ENCODE measurements at places on chromosomes 5 and 9.

GRCh38 chr9:134725605-134725940 is 84.0 kb downstream of the COL5A1 start:
- no peak for DNase-seq

GRCh38 chr9:113616621-113617496 is 153.3 kb downstream of the RGS3 start:
- DNase-seq, result no peak

- no peak for DNase-seq
Measured at GRCh38 chr9:20863945-20864344, 167.5 kb downstream of the HACD4 start.

DNA sequence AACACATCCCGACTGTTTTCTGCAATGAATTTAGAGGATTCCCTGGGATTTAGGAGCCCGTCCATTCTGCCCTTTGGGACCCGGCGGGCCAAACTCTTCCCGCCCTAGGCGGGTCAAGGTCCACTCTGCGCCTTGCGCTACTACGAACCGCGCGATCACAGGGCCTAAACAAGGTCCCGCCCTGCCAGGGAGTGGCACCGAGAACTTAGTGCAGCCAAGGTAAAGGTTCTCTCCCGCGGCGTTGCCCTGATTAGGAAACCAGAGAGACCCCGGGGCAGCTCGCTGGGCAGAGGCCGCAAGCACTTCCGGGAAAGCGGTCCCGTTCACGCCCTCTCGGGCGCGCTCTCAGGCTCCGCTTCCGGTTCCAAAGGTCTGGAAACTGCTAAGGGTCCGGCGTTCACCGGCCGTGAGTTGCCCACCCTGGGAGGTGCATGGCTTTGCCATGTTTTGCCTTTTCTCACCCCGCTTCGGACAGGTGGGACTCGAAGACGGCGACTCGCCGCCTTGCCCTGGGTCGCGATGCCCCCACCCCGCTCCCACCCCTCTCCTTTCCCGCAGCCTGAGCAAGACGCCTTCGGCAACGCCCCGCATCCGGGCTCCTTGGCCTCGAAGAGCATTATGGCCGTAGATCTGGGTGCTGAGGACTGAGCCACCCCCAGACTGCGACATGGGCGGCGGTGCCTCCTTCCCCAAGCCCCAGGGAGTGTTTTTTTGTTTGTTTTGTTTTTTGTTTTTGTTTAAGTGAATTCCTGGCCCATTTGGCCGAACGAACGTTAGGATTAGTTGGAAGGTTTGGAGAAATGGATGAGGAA is 23.4 kb downstream of the HNRNPK start:
- peak; percentile 79 for DNase-seq

- DNase-seq, result no peak
Measured at GRCh38 chr5:173707392-173707791, 90.9 kb upstream of the BOD1 start.

DNA sequence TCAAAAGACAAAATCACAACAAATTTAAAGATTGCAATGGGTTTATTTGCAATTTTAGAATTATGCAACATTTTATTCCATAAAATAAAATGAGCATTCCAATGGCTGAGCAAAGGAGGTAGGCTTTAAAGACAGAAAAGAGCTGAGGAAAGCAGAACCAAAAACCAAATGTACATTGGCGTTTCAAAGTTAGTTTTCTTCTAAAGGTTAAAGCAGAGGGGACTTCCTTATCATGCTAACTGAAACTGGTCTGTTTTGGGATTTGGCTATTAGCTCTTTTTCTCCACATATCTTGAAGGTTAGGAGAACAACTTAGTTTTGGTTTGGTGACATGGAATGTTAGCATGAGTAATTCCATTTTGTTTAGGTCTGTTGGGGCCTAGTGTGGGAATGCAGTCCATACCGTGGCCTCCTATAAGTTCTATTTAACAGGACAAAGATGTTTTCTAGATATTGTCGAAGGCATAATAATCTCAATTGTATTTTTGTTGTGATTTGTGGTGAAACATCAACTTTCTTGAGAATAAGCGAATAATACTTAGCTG is 20.3 kb downstream of the DCP2 start:
- no peak for DNase-seq

GRCh38 chr5:98263084-98263483 is 510.4 kb upstream of the RGMB start:
- DNase-seq, result no peak

- DNase-seq, result no peak
Measured at GRCh38 chr5:102961671-102962070, 158.3 kb downstream of the GIN1 start.

DNA sequence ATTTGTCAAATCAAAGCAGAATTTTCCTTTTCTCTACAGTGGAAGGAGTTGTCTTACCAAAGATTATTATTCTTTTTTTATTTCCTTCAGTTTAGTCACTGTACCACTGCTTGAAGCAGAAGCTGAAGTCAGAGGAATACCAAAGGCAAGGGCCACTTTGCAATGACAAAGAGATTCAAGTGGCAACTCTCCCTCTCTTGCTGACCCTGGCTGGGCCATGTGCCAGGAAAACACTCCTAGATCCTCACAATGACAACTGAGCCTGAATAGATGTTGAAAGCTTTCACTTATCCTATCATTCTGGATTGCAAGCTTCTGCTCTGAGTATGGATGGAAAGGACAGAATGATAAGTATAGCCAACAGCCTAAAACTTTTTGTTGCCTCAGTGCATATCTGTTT is 618.3 kb downstream of the NR2F1-AS1 start:
- no peak for DNase-seq

GRCh38 chr9:122248448-122248865 is 16.2 kb downstream of the RBM18 start:
- DNase-seq, result no peak

DNA sequence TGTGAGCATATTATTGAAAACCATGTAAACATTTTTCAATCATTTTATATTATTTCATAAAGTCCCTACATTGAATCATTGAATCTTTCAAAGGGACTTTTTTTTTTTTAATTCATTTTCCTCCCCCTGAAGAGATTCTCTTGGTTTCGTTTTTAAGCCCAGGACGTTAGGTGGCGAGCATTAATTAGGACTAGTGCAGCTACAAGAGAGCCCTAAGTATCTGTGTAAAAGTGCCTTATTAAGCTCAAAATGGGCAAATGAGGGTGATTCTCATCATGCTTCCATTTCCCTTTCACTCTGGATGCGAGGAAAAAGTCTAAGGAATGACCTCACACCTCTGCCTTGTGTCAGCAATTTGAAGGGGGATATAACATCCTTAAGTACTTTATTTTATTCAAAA is 517.9 kb upstream of the ITGA1 start:
- DNase-seq, result no peak

DNA sequence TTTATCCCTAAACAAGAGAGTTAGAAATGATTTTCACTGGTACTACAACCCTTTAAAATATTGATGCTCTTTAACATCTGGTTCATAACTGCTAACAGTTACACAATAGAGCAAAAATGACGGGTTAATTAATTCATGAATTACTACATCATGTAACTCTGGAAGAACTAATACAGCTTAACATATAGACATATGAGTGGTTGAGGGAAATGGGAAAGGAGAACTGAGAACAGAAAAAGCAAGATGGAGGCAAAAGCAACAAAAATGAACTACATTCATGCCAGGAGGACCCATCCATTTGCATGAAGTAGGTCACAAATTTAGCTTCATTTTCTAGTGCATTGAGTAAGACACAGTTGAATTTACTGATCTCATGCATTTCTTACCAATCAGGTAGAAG is 61.8 kb downstream of the C9 start:
- peak; percentile 5 for DNase-seq

DNA sequence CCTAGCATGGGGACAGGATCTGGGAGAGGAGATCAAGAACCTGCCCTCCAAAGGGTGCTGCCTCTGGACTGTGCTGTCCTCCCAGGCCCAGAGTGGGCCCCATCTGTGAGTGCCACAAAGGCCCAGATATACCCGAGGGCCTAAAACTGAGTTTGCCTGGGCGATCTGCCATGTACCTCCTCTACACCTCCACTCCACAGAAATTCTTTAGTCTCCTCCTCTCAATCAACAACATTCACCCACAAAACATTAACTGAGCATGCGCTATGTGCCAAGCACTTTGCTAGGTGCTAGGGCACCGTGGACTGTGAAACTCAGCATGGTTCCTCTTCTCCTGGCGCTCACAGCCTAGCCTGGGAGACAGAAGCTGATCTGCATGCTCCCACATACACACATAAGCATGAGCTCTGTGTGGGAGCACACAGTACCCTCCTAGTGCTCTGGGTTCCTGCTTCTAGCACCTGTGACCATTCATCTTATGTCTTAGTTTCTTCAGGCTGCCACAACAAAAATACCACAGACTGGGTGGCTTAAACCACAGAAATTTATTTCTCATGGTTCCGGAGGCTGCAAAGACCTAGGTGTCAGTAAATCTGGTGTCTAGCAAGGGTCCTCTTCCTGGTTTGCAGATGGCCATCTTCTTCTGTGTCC is 82.0 kb upstream of the FSTL4 start:
- DNase-seq, result peak; percentile 21

DNA sequence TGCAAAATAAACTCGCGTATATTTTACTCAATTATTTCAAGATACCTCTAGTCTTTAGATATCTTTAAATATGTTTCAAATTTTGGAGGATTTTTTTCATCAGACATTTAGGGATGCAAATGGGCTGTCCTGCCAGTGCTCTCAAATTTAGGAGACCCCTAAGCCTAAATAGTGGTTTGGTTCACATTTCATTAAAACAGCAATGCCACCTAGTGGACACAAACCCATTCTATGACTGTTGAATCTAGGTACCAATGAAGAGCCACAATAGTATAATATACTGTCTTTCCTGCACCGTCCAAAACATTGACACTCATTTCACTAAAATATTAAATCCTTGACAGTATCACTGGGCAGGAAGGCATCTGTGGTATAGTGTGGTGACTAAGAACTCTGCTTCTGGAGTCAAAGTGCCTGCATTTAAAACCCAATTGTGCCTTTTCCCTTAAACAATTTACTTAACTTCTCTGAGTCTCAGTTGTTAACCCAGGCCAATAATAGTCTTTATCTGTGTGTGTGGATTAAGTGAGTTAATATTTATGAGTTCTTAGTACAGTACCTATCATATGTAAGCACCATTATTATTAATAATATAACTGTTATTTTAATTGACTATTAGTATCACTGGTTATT is 148.0 kb downstream of the RORB start:
- no peak for DNase-seq

GRCh38 chr5:111229221-111229835 is 5.1 kb downstream of the CAMK4 start:
- DNase-seq, result no peak

- DNase-seq, result peak; percentile 72
Measured at GRCh38 chr5:14208071-14209021, 65.2 kb downstream of the TRIO start.

DNA sequence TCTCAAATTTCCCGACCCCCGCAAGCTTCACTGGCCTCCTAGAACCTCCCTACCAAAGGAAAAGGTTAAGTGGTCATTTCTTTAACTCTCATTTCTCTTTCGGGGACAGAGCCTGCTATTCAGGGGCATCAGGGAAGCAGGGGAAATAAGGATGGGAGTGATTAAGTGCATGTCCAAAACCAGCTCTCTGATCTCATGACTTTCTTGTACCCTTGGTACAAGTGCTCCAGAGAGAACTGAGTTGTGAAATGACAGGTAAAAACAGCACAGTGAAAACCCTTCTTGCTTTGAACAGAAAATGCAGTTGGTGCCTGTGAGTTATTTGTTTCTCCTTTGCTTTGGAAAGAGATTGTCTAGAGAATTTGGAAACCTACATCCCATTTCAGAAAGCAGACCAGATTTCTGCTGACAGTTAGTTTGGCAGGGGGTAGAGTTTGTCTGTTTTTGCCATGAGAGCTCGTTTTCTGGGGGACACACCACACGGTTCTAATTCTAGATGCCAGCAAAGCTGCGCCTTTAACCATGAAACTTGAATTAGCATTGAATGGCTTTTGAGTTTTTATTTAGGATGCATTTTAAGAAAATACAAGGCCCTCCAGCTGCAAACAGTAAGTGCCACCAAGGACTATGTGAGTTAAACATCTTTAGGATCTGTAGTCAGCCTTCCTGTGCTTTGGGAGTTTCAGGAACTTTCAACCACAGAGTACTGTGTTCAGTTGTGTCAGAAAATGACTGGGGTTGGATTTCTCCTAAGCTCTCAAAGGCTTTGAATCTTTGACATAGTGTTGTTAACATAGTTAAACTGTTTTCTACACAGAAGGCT is 161.7 kb upstream of the LHFPL2 start:
- DNase-seq, result no peak

- DNase-seq, result peak; percentile 66
Measured at GRCh38 chr9:114366334-114367128, 21.3 kb downstream of the AKNA start.

- peak; percentile 28 for DNase-seq
Measured at GRCh38 chr5:58759745-58760144, 176.9 kb downstream of the RAB3C start.

- no peak for DNase-seq
Measured at GRCh38 chr9:107898761-107899160, 409.2 kb upstream of the KLF4 start.

DNA sequence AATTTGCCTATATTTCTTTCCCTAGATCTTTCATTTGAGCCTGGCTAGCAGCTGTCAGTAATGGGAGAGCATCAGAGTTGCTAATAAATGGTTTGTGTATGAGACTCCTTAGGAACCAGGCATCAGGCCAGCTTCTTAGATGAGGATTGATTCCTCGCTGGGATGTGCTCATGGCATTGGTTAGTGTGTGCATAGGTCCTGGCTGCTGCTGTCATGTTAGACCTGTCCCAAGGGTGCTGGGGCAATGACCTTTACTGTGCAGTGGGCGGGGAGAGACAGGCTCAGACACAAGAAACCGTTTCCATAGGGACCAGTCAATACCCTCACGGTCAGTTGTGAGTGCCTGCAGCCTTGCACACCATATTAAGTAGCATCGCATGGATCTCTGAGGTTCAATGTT is 112.3 kb upstream of the NR3C1 start:
- DNase-seq, result no peak

DNA sequence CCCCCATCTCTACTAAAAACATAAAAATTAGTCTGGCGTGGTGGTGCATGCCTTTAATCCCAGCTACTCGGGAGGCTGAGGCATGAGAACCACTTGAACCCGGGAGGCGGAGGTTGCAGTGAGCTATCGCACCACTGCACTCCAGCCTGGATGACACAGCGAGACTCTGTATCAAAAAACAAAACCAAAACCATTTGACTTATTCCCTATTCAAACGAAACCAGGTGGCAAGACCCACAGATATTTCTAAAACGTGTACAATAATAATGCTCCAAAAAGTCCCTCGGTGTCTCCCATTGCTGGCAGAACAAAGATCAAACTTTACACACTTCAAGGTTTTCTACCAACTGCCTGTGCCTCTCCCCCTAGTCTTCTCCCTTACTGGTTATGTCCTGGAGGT is 29.8 kb downstream of the HMGCR start:
- no peak for DNase-seq

DNA sequence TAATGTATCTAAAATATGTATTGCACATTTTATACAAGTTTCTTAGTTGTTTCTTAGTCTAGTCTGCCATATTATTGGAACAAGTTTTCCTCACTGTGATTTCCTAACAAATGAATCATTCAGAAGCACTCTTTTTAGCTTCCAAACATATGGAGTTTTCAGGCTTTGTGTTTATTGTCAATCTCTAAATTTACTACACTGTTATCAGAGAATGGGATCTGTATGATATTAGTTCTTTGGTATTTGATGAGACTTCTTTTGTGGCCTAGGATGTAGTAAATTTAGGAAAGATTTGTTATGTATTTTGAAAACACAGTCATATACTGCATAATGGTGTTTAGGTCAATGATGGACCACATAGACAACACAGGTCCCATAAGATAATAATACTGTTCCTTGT is 25.7 kb downstream of the SREK1IP1 start:
- DNase-seq, result no peak
